PC-9 (cell line): ENCODE measurements at places on chromosomes 3 and 15.

GRCh38 chr3:65593780-65594752 is 444.7 kb downstream of the MAGI1 start:
- DNase-seq = no peak

DNA sequence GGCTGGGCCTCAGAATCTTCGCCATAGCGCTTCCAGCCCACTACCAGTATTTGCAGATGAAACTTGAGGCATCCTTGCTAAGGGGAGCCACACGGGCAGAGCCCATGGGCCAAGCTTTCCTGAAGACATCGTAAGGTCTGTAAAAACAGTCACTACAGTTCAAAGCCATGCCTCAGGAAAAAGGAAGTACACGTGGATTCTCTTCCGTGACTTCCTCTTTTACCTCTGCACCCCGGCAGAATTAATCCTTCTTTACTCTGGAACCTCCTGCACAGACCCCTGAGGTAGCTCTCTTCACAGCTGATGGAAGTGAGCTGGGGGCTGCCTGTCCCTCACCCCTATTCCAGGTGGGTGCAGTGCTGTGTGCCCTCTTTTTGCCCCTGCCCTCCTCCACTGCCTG is 129.2 kb downstream of the CHDH start:
- DNase-seq = no peak

DNA sequence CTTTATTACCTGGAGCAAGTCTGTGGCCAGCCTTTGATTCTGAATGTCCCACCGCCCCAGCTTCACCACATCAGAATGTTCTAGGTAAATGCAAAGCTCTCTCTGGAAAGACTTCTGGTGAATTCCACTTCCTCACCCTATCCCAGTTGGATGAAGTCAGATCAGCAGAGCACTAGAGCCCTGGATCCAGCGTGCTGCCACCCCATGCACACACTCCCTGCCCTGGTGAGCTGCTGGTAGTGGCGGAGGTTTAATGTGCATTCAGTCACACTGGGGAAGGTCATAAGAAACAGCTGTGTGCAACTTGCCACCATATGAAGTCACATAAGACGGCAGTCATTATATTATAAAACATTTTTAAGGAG is 16.3 kb upstream of the SLC41A3 start:
- no peak for DNase-seq

DNA sequence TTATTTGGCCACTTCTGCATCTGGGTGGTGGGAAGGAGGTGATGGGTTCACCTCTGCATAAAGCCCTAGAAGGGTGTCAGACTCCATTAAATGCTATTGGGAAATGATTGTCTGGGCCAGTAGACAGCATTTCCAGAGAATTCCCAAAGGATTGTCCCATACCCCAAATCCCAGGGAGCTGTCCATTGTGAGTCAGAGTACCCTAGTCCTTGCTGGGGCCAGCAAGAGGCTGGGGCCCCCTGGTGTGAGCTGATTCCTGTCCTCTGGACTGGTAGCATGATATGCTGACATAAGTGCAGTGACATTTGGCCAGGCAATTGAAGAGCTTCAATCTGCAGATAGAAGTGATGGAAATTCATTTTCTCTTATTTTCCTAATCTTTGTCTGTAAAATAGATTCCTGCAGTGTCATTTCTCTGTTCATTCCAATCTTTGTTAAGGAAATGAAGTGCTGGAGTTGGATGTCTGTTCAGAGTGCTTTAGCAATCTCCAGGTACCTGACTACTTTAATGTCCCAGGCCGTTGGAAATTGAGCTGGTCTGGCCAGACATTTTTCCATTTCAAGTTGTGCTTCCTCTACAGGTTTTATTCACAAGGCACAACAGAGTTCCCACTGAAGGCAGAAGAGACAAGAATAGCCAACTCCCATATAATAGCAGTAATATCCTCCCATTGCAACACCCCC is 91.2 kb downstream of the RPLP1 start:
- no peak for DNase-seq

DNA sequence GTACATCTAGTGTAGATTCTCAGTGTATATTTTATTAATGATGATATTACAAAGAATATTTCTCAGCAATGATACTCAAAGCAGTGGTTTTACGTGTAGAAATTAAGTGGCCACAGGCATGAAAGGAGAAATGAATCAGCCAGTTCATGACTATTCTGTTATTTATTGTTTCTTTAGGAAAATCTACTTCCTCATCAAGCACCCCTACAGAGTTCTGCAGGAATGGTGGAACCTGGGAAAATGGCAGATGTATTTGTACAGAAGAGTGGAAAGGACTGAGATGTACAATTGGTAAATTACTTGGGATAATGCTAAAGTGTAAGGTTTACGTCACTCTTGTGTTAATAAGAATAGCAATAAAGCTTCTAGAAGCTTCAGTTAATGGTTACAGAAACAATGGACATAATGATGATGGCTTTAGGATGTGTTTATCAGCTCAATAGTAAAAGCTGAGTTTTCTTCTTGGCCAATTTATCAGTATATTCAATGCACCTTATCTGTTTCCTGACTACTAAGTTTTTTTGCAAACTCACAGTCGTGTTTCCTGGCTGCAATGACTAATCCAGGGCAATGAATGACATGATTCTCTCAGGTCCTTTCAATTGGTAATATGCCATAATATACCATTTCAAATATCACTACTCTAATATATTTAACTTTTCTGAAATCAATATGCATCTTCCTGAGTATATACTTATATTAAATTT is 20.2 kb downstream of the ADGRG7 start:
- peak; percentile 31 for DNase-seq

DNA sequence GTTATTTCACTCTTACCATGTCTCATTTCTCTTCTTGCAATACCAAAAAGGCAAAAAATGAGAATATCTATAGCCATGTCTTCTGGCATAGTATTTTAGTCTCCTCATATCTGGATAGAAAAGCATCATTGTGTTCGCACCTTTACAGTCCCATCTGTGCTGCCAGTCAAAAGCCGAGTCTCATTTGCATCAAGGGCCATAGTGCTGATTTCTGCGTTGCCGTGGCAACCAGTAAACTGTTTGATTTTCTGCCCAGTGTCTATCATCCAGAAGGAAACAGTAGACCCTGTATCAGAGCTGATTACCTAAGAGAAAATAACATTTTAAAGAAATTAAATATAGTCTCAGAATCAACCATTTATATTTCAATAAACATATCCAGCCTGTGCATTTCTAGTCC is 86.1 kb upstream of the SERPINI2 start:
- no peak for DNase-seq

GRCh38 chr3:67118635-67119034 is 120.5 kb downstream of the KBTBD8 start:
- no peak for DNase-seq

GRCh38 chr3:35473956-35474355 is 165.4 kb upstream of the ARPP21 start:
- no peak for DNase-seq

DNA sequence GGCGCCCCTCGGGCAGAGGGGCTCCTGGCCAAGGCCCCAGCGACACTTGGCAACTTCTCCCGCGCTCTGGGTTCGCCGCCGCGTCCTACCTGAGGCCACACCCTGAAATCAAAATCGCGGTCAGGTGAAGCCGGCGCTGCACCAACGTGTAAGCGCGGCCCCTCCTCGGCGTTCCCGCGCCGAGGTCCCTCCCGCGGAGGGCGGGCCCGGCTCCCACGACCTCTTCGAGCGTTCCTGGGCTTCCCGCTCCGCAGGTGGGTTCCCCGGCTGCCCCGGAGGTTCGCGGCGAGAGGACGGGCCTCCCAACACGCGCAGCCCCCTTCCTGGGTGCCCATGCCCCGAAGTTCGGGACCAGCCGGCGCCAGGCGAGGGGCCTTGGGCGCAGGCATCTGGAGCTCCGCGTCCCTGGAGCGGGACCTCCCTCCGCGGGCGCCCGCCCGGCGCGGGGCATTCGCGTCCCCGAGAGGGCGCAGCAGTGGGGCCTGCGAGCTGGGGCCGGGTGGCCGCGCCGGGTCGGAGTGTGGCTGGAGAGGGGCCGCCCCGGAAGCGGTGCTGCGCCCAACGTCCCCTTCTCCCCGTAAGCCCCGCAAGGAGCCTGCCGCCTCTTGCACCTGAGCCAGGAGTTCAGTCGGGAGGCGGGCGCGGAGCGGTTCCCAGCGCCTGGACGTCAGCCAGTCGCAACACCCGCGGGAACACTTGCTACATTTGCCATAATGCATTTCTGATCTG is 13.7 kb downstream of the PAK6 start:
- peak; percentile 48 for DNase-seq

GRCh38 chr3:34285827-34286188 is 487.4 kb downstream of the PDCD6IP start:
- no peak for DNase-seq

DNA sequence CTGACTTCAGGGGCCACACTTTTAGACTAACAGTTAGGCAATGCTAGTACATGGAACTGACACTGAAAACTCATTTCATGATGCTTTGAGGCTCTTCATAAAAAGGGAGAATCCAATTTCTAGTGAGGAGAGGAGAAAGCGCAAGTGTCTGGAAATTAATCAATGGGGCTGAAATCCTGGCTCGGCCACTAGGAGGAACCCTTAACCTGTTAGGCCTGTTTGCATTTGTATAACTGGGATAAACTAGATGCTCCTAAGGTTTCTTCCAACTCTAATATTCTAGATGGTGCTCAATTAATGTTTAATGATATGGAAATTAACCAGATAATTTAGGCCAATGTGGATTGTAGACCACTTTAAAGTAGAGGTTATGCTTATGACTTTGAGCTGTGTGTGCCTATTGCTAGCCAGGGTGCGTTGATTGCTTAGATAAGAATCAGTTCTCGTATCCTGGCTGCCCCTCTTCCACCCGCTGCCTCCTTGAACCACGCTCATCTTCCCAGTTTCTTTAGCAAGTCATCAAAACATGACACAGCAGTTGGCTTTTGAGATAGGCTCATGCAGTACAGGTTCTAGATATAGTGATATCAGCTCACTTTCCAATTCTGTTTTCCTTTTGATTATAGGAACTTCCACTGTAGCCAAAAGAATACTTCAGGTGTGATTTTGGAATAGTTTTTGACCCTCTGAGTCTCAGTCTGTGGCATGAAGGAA is 16.8 kb upstream of the CRBN start:
- DNase-seq = peak; percentile 14

DNA sequence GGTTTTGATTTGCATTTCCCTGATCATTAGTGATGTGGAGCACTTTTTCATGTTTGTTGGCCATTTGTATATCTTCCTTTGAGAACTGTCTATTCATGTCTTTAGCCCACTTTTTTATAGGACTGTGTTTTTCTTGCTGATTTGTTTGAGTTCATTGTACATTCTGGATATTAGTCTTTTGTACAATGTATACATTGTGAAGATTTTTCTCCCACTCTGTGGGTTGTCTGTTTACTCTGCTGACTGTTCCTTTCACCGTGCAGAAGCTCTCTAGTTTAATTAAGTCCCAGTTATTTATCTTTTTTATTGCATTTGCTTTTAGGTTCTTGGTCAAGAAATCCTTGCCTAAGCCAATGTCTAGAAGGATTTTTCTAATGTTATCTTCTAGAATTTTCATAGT is 91.1 kb upstream of the ATP11B start:
- DNase-seq = no peak

- no peak for DNase-seq
Observed at GRCh38 chr3:38613426-38613825, 36.1 kb downstream of the SCN5A start.

- no peak for DNase-seq
Observed at GRCh38 chr3:179765396-179765795, 112.6 kb downstream of the USP13 start.

GRCh38 chr15:57031605-57032004 is 113.2 kb downstream of the TCF12 start:
- no peak for DNase-seq
